Large intestine (tissue), 12 donors: ENCODE measurements at places on chromosomes 5 and 9.

DNA sequence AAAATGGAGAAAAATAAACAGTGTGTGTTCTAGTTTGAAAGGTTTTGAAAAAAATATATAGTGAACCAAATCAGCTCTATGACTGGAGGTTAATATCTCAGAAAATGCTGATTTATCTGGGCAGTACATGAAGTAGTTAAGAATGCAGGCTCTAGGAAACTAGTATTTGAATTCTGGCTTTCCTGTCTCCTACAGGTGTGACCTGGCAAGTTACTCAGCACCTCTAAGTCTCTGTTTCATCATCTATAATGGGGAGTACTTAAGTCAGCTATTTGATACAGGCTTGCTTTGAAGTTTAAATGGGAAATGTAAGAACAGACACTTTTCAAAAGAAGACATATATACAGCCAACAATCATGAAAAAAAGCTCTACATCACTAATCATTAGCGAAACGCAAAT is 5.2 kb downstream of the GRAMD2B start:
- DNase-seq: no peak

- DNase-seq: no peak
These were observed 24.1 kb downstream of the ANKH start for GRCh38 chr5:14847471-14847870.

GRCh38 chr5:123537845-123538244 is 25.9 kb downstream of the CSNK1G3 start:
- DNase-seq: no peak

GRCh38 chr5:74044936-74045335 is 418.9 kb downstream of the ARHGEF28 start:
- no peak for DNase-seq

- DNase-seq: peak; percentile 14
These were observed 56.0 kb upstream of the FAM174A start for GRCh38 chr5:100479079-100479688.

- no peak for DNase-seq
These were observed 116.8 kb upstream of the TBC1D2 start for GRCh38 chr9:98372077-98372836.

DNA sequence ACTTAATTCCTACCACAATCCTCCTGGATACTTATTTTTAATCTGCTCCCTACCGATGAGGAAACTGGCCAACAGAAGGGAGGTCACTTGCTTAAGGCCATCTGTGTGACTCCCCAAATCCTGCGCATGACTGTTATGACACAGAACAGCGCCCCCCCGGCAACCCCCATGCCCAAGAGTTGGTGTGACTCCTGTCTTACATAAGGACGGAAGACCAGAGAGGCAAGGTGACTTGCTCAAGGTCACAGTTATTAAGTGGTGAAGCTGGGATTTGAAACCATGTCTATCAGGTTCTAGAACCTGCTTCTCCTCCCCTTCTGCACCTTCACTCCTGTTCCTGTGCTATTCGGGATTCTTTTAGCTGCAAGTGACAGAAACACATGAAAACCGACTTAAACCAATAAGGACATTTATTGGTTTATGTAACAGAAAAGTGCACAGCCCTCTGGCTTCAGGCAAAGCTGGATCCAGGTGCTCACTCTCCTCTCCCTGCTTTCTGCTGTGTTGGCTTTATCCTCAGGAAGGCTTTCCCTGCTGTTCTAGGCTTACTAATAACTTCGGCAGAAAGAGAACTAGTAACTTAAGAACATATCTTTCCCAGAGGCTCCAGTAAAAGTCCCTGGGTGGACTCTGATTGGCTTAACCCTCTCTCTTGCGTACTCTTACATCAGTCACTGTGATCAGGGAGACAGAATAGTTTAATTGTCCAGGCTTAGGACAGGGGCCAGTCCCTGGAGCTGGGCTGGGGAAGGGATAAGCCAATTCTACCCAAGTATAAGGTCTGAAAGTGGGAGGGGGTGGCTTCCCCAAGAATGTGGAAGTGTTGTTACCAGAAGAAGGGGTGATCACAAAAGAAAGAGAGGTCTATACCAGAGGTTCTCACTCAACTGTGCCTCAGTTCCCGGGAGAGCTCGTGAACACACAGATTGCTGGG is 43.7 kb downstream of the FGF18 start:
- no peak for DNase-seq

DNA sequence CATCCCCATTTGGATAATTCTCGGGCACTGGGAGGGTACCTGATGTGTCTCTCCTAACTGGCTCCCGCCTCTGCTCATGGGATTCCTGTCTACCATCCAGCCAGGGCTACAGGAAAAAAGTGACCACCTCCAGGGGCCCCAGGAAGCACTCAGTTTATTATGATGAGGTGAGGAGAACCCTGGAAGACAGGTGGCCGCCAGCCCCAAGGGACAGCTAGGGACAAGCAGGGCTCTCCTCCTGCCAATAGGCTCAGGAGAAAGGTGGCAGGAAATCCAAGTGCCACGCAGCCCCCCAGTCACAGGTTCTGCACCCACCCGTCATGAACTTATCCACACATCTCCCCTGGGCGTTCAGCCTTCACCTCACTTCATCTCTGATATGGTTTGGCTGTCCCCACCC is 61.5 kb upstream of the ZNF354A start:
- DNase-seq: no peak
